Ovary (tissue), 10 donors: ENCODE measurements at places on chromosomes 12 and 14.
A peak's percentile ranks its signal among the peaks of the same experiment; 100 is the strongest.

DNA sequence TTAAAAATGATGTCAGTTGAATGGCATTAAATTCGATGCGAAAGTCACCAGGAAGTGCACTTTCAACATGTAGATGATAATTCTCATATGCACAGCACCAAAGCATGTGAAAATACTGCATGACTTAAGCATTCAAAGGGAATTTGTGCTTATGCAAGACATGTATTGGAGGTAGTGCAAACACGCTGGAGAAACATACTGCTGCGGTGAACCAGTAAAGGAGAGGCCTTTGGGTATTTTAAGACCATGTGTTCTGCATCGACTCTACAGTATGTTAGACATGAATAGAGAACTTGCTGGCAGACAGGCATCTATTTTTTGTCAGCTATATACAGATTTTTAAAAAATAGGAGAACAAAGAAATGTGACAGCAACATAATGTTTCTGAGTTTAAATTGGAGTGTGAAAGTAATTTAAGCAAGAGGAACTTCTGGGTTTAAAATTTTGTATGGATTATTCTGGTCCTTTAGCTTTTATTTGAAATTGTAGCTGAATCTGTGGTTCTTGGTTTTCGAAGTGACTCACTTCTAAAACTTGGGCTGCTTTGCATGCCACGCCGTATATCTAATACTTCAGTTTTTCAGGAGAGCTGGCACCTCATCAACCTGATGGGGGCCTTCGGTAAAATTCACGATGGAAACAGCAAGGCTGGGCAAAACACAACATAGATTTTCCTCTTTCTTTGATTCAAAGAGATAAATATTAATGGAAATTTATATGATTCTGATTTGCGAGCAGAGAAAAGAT, 408.7 kb downstream of the APAF1 start:
- H3K27ac ChIP-seq, result no peak overlapping the region
- no peak for DNase-seq
- no peaks in the 10 kb centered on the region for H3K27me3 ChIP-seq
- H3K4me3 ChIP-seq, result no peak overlapping the region

DNA sequence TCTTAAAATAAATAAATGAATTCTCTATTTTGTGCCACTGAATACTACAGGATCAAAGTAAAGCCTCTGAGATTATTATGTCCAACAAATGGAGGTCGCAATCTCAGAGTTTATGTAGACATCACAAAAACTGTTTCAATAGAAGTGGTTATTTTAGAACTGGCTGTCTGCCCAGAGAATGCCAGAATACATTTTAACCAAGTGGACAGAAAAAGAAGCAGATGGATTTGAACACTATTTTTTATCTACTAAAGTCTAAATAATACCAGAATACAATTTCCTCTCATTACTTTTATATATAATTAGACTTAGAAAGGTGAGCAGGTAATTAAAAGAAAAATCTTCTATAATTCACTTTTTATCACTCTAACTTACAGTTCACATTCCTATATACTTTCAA, 118.3 kb downstream of the MED13L start:
- H3K27me3 ChIP-seq, result no peaks in the 10 kb centered on the region
- DNase-seq, result no peak
- peaks cover 5% of the 10 kb centered on the region for H3K4me1 ChIP-seq
- H3K4me3 ChIP-seq, result no peak overlapping the region
- H3K27ac ChIP-seq, result no peak overlapping the region
- no peaks in the 10 kb centered on the region for H3K36me3 ChIP-seq

DNA sequence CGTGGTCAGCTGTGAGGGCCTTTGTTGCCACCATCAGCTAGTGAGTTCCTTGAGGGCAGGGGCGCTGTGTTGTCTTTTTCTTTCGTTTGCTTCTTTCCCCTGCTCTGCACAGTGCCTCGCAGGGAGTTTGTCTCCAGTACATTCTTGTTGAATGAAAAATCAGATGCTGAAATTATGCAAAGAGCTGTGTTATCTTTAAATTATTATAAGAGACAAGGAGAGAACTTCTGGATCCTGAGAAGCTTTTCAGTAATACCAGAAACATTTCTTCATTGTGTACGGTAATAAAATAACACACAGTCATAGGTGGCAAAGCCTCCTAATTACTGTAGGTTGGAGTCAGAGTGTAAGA, 14.9 kb downstream of the EML1 start:
- no peak overlapping the region for H3K27ac ChIP-seq
- DNase-seq, result no peak
- H3K36me3 ChIP-seq, result no peaks in the 10 kb centered on the region

DNA sequence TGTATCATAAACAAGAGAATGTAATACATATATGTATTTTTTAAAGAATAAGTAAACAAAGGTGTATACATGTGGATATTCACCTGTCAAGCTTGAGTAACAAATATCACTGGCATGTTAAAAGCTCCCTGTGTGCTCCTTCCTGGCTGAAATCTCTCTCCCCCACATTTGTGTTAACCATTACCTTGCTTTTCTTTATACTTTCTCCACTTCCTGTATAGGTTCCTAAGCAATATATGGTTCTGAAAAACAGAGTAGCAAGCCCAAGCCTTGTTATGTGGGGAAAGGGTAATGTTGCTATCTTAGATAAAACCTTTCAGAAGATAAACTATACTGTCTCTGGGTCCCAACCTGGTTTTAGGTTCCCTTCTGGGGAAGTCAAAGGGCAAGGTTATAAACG, 32.3 kb upstream of the TBC1D30 start:
- DNase-seq, result no peak
- H3K27me3 ChIP-seq, result no peaks in the 10 kb centered on the region
- no peaks in the 10 kb centered on the region for H3K4me1 ChIP-seq
- H3K36me3 ChIP-seq, result no peaks in the 10 kb centered on the region

DNA sequence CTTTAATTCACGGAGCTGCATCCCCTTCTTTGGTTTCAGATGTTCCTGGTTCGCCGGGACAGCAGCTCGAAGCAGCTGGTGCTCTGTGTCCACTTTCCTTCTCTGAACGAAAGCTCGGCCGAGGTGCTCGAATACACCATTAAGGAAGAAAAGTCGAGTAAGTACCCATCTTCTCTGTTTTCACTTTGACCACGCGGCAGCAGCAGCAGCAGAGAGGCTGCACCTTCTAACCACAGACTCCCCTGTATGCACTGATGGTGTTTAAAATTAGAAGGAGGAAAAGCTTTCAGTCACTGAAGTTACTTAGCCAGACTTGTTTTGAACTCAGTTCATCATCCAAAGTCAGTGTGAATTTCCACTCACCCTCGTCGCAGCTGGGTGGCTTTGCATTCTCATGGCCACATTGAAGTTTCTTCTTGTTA, 63.8 kb downstream of the RIN3 start:
- no peaks in the 10 kb centered on the region for H3K27me3 ChIP-seq

- H3K36me3 ChIP-seq, result no peaks in the 10 kb centered on the region
- H3K4me3 ChIP-seq, result no peak overlapping the region
- no peak for DNase-seq
- H3K4me1 ChIP-seq, result peaks cover 12% of the 10 kb centered on the region
Measured at GRCh38 chr12:27517546-27517945, 6.5 kb upstream of the PPFIBP1 start.

- H3K4me1 ChIP-seq, result peaks cover 2% of the 10 kb centered on the region
- no peak overlapping the region for H3K27ac ChIP-seq
- H3K36me3 ChIP-seq, result no peaks in the 10 kb centered on the region
- no peak overlapping the region for H3K4me3 ChIP-seq
- no peaks in the 10 kb centered on the region for H3K27me3 ChIP-seq
Measured at GRCh38 chr12:113052326-113052725, 4.2 kb upstream of the DTX1 start.

DNA sequence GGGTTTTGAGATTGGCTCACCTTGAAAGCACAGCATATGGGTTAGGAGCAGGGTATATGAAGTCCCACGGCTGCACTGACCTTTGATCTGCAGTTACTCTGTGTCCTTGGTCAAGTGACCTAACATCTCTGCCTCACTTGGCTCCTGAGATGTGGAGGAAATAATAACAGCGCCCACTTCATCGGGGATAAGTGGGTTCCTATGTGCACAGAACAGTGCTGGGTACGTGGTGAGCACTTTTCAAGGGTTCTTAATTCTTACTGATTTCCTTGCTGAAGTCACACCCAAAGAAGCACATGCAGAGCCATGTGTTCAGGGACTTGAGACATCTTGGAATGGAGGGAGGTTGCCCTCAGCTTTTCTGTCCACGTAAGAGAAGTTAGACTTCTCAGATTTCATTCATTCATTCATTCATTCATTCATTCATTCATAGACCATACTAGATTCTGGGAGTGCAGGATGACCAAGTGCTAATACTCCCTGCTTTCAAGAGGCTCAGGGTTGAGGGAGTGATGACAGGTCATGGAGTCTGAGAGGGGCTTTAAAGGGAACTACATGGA, 39.4 kb downstream of the ADGRD1 start:
- H3K4me1 ChIP-seq, result no peaks in the 10 kb centered on the region
- no peaks in the 10 kb centered on the region for H3K27me3 ChIP-seq
- no peaks in the 10 kb centered on the region for H3K36me3 ChIP-seq
- no peak overlapping the region for H3K27ac ChIP-seq
- no peak for DNase-seq

GRCh38 chr12:14774906-14775635, 28.2 kb downstream of the WBP11 start:
- DNase-seq, result peak; percentile 46
- no peaks in the 10 kb centered on the region for H3K36me3 ChIP-seq
- no peaks in the 10 kb centered on the region for H3K27me3 ChIP-seq
- H3K4me3 ChIP-seq, result peak overlapping the region; percentile 51
- peaks cover 2% of the 10 kb centered on the region for H3K4me1 ChIP-seq
- peak overlapping the region; percentile 84 for H3K27ac ChIP-seq

GRCh38 chr12:119005913-119006312, 24.6 kb downstream of the SRRM4 start:
- no peak overlapping the region for H3K4me3 ChIP-seq
- H3K27ac ChIP-seq, result no peak overlapping the region
- H3K36me3 ChIP-seq, result no peaks in the 10 kb centered on the region

DNA sequence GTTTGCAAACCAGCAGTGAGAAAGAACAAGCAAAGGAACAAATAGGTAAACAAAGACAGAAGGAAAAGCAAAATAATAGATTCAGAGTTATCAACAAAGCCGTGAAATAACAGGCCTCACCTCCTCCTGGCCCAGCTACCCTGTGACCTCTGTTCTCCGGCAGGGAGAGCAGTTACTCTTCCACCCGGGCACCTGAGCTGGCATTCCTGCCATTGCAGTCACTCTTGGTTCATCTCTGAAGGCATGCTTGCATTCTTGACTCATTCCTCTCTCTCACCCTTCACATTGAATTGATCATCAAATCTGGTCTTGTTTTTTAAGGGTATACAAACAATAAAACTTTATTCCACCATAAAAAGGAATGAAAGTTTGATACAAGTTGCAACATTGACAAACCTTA, 95.1 kb downstream of the TTC8 start:
- H3K27ac ChIP-seq, result no peak overlapping the region
- no peak for DNase-seq
- no peak overlapping the region for H3K4me3 ChIP-seq
- no peaks in the 10 kb centered on the region for H3K4me1 ChIP-seq
- H3K36me3 ChIP-seq, result no peaks in the 10 kb centered on the region

DNA sequence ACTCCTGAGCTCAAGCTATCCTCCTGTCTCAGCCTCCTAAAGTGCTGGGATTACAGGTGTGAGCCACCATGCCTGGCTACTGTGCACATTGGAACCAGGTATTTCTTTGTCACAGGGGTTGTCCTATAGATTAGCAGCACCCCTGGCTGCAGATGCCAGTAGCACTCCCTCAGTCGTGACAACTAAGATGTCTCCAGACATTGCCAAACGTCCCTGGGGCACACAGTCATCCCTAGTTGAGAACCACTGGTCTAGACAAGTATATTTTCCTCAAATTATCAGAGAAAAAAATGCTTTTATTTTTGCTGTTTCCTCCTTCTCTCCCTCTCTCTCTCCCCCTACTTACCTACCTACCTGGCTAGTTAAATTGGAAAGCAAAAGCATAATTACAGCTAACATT, 17.9 kb upstream of the P2RX7 start:
- H3K4me3 ChIP-seq, result no peak overlapping the region
- no peaks in the 10 kb centered on the region for H3K27me3 ChIP-seq
- no peaks in the 10 kb centered on the region for H3K36me3 ChIP-seq
- no peaks in the 10 kb centered on the region for H3K4me1 ChIP-seq
- no peak overlapping the region for H3K27ac ChIP-seq

GRCh38 chr14:85564841-85565527, 35.0 kb downstream of the FLRT2 start:
- no peaks in the 10 kb centered on the region for H3K36me3 ChIP-seq
- no peak overlapping the region for H3K4me3 ChIP-seq
- no peak for DNase-seq
- H3K4me1 ChIP-seq, result peaks cover 6% of the 10 kb centered on the region
